ENCODE measurements at places on chromosomes 16 and 17.

DNA sequence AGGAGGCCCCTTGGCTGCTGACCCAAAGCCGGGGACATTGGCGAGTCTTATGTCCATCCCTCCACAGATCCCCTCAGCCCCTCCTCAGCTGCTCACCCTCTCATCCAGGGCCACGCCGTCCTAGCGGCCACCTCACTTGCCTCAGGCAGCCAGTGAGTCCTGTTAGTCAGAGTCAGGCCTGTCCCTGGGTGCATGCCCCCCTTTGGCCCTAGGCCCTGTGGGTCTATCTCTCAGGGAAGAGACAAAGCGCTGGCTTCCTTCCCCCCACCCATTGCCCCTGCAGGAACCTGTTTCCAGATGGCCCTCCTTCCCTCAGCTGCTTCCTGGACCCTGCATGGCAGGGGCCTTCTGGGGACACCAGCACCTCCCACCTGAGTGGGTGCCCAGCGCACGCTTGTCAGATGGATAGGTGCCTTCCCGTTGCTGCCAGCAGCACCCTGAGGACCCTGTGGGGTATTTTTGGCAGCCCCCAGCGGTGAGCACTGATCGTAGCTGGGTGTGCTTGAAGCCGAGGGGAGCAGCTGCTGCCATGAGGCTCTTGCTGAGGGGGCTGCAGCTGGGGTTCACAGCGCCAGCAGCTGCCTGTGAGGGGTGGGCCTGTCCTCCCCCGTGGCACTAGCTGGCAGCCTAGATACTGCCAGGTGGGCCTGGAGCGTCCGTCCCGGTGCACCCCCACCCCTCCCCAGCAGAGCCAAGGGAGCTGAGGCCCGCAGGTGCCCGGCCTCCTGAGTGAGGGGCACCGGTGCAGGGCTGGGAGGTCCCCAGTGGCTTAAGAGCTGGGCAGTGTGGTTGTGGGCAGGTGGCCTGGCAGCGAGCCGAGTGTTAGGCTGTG is 8.4 kb downstream of the DBNDD1 start:
- DNase-seq: no peak

DNA sequence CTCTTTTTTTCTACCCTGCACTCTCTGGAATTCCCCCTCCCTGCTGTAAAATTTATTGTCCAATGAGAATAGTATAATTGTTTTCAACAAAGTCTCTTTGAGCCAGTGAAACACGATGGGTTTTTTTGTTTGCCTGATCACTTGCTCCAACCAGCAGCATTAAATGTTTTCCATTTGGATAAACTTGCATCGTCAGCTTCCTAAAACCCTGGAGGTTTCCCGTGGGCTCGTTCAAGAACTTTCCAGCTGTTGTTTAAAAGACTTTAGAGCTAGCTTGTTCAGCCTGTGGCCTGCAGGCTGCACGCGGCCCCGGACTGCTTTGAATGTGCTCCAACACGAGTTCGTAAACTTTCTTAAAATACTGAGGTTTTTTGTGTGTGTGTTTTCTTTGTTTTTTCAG is 14.9 kb downstream of the NAGPA start:
- no peak for DNase-seq

- no peak for DNase-seq
Measured at GRCh38 chr16:19997734-19998133, 76.0 kb downstream of the GPR139 start.

GRCh38 chr16:50235581-50235980 is 30.8 kb upstream of the ADCY7 start:
- DNase-seq: no peak

GRCh38 chr17:4786516-4786915 is 352 bp upstream of the VMO1 start:
- DNase-seq: no peak

DNA sequence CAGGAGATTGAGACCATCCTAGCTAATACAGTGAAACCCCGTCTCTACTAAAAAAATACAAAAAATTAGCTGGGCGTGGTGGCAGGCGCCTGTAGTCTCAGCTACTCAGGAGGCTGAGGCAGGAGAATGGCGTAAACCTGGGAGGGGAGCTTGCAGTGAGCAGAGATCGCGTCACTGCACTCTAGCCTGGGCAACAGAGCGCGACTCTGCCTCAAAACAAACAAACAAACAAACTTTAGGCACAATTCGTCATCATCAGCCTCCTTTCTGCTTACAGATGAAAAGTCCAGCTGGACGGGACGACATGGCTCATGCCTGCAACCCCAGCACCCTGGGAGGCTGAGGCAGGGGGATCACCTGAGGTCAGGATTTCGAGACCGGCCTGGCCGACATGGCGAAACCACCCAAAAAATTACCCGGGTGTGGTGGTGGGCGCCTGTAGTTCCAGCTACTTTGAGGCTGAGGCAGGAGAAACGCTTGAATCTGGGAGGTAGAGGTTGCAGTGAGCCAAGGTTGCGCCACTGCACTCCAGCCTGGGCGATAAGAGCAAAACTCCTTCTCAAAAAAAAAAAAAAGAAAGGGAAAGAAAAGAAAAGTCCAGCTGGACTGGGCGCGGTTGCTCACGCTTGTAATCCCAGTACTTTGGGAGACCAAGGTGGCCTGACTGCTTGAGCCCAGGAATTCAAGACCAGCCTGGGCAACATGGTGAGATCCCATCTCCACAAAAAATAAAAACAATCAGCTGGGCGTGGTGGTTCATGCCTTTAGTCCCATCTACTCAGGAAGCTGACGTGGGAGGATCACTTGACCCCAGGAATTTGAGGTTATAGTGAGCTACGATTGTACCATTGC is 1.5 kb upstream of the SPIRE2 start:
- DNase-seq: no peak

DNA sequence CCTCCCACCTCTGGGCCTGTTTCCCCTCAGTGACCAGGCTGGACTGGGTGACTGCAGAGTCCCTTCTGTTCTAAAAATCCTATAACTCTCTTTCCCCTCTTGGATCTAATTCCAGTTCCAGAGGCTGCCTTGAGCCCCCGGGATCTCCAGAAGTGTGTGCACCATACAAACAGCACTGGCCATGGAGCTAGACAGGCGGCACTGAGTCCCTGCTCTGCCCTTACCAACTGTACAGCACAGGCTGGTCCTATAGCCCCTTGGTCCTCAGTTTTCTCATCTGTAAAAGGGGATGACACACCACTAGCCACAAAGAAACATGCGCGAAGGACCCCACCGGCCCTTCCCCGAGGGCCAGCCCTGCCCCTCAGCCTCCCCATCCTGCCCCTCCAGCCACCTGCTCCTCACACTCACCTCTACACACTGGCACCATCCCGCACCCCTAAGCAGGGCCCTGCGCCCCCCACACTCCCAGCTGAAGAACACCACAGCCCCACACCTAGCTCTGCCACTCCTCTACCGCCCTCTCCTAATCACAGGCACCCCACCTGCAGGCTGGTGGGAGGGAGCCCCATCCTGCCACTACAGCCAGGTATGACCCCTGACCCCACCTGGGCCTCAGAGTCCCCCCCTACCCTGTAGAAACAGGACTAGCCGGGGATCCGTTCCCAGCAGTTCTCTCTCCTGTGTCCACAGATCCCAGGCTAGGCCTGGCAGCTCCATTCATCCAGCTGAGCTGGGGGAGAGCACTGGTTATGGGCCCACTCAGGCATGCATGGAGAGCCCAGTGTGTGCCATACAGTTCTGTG is 913 bp upstream of the KRT16 start:
- DNase-seq: no peak

Measured in endothelial cell (in vitro differentiated cells).